ENCODE measurements at places on chromosomes 2 and 18.

DNA sequence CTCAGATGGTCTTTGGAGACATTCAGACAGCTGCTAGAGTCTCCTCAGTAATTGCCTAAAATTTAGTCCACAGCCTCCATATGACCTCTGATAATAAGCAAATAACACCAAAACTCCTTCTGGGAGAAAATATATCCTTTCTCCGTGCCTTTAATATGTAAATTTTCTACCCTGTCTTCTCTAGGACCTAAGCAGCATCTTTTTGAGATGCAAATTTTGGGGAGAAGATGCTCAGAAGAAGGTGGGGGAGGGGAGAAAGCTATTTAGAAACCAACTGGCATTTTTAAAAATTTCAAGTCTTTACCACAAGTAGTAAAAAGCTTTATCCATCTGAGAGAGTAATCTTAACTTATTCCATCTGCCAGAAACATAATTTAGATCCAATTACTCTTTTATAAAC lies 120.4 kb upstream of the MSH6 start:
- no peak for DNase-seq

DNA sequence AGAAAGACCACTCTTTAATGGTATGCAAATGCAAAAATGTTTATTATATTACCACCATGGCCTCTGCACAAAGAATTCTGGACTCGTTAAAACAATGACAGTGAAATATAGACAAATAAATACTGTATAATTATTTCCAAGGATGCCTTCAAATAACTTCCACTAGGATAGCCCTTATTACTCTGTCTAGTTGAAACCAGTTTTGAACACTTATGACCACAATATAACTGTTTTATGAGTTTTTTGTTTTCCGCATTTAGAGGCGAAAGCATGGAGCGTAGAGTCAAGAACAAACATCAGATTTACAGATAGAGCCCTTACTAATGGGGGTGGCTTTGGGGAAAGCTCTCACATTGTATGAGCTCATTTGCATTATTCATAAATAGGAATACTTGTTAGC lies 559.5 kb downstream of the CNTNAP5 start:
- no peak for DNase-seq

DNA sequence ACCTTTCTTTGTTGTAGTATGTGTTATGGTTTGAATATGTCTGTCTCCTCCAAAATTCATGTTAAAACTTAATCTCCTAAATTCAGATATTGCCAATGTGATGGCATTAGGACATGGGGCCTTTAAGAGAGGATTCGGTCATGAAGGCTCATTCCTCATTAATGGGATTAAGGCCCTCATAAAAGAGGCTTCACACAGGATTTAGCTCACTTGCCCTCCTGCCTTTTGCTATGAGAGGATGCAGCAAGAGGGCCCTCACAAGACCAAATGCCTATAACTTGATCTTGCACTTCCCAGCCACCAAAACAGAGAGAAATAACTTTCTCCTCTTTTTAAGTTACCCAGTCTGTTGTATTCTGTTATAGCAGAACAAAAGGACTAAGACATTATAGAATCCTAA lies 19.7 kb downstream of the ZBTB14 start:
- DNase-seq: no peak

- no peak for DNase-seq
Measured at GRCh38 chr2:170162271-170162632, 15.7 kb upstream of the MYO3B start.

Measured in muscle of leg (tissue), 16 donors.